NCI-H2081 (cell line): ENCODE measurements at places on chromosomes 5 and 9.

- no peak for DNase-seq
Observed at GRCh38 chr9:137787786-137788505, 89.6 kb upstream of the CACNA1B start.

GRCh38 chr9:117138231-117138630 lies 276.6 kb downstream of the ASTN2 start:
- DNase-seq, result no peak

DNA sequence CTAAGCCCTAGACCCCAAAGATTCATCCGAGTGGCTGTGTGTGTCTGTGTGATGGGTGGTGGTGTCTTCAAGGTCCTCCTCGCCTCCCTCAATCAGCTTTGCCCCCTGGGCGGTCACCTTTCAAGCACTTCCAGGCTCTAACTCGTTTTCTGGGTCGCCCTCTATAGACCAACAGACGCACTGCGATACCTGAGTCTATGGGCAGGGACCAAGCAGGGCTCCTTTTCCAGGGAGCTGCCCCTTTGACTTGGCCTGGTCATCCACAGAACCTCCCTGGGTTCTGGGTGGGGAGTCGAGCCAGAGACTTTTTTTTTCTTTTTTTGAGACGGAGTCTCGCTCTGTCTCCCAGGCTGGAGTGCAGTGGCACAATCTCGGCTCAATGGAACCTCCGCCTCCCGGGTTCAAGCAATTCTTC lies 1.1 kb downstream of the SLC27A4 start:
- peak; percentile 71 for DNase-seq

- DNase-seq, result peak; percentile 16
Observed at GRCh38 chr9:16784002-16784401, 86.5 kb downstream of the BNC2 start.
